Activated B cell treated with CpG ODN at 0.5 μM for 24 hours (primary cell): ENCODE measurements at places on chromosomes 16 and 17.

DNA sequence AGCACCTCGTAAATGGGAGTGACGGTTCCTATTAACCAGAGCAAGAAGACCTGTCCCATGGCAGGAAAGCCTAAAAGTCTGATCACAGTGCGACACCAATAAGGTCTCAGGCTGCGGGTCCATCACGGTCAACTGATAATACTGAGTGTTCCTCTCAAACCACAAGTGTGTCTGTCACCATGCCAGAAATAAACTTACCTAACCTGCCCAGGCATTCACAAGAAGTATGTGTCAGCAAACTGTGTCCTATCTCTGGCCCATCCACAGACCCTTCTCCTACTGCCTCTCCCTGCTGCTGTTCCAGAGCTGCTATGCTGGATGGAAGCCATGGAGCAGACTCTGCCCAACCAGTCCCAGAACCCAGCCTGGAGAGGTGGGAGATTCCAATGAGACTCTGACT is 73.5 kb downstream of the ZNF423 start:
- no peaks in the 10 kb centered on the region for H3K4me1 ChIP-seq
- H3K27ac ChIP-seq, result no peak overlapping the region
- H3K27me3 ChIP-seq, result no peaks in the 10 kb centered on the region
- no peaks in the 10 kb centered on the region for H3K36me3 ChIP-seq

GRCh38 chr17:35726127-35726952 is 5.1 kb upstream of the RASL10B start:
- H3K36me3 ChIP-seq, result peaks cover 54% of the 10 kb centered on the region
- no peak overlapping the region for H3K4me3 ChIP-seq
- H3K27ac ChIP-seq, result no peak overlapping the region
- peaks cover 11% of the 10 kb centered on the region for H3K4me1 ChIP-seq

GRCh38 chr17:13024526-13025257 is 6.9 kb upstream of the ELAC2 start:
- H3K4me3 ChIP-seq, result peak overlapping the region; percentile 11
- peak; percentile 59 for DNase-seq
- H3K27ac ChIP-seq, result no peak overlapping the region
- H3K36me3 ChIP-seq, result no peaks in the 10 kb centered on the region
- H3K4me1 ChIP-seq, result peaks cover 7% of the 10 kb centered on the region

- no peak overlapping the region for H3K27ac ChIP-seq
- no peak for DNase-seq
- H3K27me3 ChIP-seq, result no peaks in the 10 kb centered on the region
- H3K4me3 ChIP-seq, result no peak overlapping the region
- H3K4me1 ChIP-seq, result no peaks in the 10 kb centered on the region
Measured at GRCh38 chr16:76669288-76669687, 392.1 kb downstream of the CNTNAP4 start.

- no peaks in the 10 kb centered on the region for H3K36me3 ChIP-seq
- peak; percentile 46 for DNase-seq
- H3K27ac ChIP-seq, result peak overlapping the region; percentile 97
Measured at GRCh38 chr17:16989230-16989952, 17.5 kb upstream of the TNFRSF13B start.

GRCh38 chr16:74249846-74250245 is 46.8 kb upstream of the PSMD7 start:
- H3K36me3 ChIP-seq, result no peaks in the 10 kb centered on the region
- DNase-seq, result no peak
- H3K4me1 ChIP-seq, result no peaks in the 10 kb centered on the region
- H3K27me3 ChIP-seq, result peaks cover 13% of the 10 kb centered on the region
- H3K27ac ChIP-seq, result no peak overlapping the region

DNA sequence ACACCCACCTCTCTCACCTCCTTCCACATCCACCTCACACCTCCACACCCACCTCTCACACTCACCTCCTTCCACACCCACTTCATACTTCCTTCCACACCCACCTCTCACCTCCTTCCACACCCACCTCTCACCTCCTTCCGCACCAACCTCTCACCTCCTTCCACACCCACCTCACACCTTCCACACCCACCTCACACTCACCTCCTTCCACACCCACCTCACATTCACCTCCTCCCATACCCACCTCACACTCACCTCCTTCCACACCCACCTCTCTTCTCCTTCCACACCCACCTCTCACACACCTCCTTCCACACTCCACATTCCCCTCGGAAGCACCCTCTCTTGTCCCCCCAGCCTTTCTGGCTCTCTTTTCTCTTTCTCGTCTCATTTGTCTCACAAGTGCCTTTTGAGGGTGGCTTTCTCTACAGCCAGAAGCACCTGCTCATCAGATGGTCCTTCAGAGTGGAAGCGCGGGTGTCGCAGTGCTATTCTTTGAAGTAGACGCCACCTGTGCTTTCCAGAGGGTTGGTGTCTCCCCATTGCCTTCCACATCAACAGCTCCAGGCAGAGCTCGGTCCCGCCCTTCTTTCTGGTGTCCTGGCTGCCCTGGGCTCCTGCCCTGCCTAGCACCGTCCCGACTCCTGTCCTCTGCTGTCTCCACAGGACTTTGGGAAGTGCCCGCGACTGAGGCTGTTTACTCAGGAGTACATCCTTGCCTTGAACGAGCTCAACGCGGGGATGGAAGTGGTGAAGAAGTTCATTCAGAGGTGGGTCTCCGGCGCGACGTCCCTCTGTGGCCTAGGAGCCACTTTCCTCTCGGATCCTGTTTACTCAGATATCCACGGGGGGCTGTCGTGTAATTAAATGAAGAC is 109.4 kb upstream of the PLCG2 start:
- DNase-seq, result no peak
- H3K4me3 ChIP-seq, result no peak overlapping the region
- no peaks in the 10 kb centered on the region for H3K27me3 ChIP-seq
- H3K4me1 ChIP-seq, result no peaks in the 10 kb centered on the region
- H3K36me3 ChIP-seq, result peaks cover 70% of the 10 kb centered on the region
- no peak overlapping the region for H3K27ac ChIP-seq

DNA sequence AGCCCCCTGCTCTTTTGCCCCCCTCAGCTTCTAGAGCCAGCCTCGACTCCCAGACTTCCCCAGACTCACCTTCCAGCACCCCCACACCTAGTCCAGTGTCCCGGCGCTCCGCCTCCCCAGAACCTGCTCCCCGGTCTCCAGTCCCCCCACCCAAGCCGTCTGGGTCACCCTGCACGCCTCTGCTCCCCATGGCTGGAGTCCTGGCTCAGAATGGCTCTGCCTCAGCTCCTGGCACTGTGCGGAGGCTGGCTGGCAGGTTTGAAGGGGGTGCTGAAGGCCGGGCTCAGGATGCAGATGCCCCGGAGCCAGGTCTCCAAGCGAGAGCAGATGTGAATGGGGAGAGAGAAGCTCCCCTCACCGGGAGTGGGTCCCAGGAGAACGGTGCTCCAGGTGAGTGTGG is 2.2 kb downstream of the ARHGEF15 start:
- H3K36me3 ChIP-seq, result no peaks in the 10 kb centered on the region
- no peak for DNase-seq
- H3K4me3 ChIP-seq, result no peak overlapping the region
- peaks cover 37% of the 10 kb centered on the region for H3K27me3 ChIP-seq
- no peaks in the 10 kb centered on the region for H3K4me1 ChIP-seq
- H3K27ac ChIP-seq, result no peak overlapping the region

DNA sequence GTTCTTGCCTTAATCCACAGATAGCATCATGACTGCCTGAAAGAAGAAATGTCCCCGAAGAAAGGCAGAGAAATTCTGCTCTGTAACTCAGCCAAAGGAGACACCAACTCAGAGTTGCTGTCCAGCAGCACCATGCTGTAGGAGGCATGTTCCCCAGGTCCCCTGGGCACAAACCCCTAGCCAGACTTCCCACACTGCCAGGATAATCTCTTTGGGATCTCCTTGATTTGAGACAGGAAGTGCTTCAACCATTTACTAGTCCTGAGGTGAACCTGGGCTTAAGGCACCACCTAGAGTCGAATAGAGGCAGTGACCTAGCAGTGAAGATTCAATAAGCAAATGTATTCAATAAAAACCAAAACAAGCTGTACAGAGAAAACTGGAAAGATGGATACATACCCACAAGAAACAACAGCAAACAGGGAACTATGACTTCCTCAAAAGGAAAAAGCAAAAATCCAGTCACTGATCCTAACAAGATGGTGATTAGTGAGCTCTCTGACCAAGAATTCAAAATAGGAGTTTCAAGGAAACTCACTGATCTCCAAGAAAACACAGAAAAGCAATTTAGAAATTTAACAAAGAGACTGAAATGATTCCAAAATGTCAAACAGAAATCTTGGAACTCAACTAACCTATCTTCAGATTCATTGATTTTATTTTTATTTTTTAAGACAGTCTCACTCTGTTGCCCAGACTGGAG is 5.7 kb downstream of the OR4D2 start:
- no peaks in the 10 kb centered on the region for H3K4me1 ChIP-seq
- DNase-seq, result no peak
- no peaks in the 10 kb centered on the region for H3K36me3 ChIP-seq
- H3K27ac ChIP-seq, result no peak overlapping the region
- H3K27me3 ChIP-seq, result peaks cover 42% of the 10 kb centered on the region

DNA sequence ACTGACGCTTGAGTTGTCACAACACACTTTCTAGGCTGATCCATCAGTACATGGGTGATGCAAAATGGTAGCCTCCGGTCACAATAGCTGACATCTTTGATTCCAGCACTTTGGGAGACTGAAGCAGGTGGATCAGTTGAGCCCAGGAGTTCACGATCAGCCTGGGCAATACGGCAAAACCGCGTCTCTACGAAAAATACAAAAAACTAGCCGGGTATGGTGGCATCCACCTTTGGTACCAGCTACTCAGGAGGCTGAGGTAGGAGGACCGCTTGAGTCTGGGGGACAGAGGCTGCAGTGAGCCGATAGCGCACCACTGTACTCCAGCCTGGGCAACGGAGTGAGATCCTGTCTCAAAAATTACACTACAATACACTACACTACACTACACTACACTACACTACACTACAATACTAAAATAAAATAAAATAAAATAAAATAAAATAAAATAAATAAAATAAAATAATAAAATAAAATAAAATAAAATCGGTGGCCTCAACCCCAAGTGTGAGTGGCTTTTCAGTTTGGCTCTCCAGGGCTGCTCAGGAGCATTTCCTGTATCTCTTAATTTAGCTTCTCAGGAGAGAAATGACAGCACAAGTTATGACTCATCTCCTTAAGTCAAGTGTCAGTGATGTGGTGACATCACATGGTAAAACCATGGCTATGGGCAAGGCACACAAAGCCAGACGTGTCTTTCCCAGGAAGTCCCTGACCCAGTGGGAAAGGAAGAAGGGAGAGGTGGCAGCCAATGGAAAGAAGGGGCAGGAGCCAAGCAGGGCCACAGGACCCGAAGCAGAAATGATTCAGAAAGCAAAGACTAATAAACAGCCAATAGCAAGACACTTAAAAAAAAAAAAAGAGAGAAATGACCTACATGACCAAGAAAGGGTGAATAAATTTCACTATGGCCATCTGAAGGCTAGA is 75.3 kb upstream of the TBC1D3K start:
- no peak for DNase-seq
- H3K27ac ChIP-seq, result peak overlapping the region; percentile 38
- no peak overlapping the region for H3K4me3 ChIP-seq
- peaks cover 1% of the 10 kb centered on the region for H3K27me3 ChIP-seq
- peaks cover 27% of the 10 kb centered on the region for H3K4me1 ChIP-seq

DNA sequence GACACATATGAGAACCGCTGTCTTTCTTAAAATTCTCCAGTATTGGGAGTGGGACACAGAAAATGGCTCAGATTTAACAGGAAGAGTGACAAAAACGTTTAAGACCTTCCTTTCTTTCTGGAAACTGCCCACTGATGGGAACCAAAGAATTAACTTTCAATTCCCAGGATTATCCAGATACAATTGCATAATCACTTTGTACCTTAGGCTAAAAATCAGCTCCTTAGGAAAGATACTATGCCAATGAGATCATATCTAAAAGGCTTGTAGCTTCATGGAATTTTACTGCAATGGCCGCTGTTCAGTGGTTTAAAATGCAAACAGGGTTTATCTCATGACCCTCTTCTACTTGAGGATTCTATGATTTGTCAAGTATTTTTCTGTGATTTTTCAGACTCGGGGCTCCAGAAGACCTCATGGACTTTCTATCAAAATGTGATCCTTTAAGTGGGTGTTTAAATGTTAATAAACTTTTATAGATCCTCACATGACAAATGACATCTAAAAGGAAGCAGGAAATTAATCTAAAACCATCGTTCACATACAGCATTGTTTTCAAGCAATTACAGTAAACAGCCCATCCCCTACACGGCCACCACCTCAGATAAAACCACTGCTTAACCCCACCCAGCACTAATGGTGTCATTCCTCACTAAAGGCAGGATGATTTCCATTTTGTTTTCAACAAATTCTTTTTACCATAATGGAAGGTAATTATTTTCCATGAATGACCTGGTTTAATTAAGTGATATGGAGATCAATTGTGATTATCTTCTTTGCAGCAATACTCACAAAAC is 31.6 kb upstream of the ERN1 start:
- DNase-seq, result no peak
- no peaks in the 10 kb centered on the region for H3K27me3 ChIP-seq
- H3K4me1 ChIP-seq, result no peaks in the 10 kb centered on the region
- H3K4me3 ChIP-seq, result no peak overlapping the region
- no peak overlapping the region for H3K27ac ChIP-seq

DNA sequence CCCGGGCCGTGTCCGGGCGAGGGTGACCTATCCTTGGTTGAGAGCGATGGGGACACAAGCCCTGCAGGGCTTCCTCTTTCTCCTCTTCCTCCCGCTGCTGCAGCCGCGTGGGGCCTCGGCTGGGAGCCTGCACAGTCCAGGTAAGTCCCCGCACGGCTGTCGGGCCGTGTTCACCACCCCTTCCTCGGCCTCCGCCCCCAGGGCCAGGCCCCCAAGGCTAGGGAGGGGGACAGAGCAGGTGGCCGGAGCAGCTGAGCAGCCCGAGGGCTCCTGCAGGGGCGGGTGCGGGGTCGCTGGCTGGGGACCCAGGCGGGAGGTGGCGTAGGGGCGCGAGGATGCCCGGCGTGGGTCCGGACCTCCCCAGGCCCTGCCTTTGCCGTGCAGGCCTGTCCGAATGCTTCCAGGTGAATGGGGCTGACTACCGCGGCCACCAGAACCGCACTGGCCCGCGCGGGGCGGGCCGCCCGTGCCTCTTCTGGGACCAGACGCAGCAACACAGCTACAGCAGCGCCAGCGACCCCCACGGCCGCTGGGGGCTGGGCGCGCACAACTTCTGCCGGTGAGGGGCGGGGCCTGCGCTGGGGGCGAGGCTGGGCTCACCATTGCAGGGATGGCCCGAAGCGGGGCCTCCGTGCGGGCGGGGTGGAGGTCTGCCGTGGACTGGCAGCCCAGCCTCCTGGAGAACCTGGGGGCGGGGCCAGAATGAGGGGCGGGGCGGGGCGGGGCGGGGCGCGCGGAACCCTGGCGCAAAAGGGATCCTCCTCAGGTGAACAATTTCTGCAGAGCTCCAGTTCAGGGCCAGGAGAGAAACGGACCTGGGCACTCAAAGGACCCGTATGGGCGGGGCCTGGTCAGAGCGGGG is 631 bp downstream of the KREMEN2 start:
- DNase-seq, result peak; percentile 50
- H3K36me3 ChIP-seq, result no peaks in the 10 kb centered on the region
- H3K4me3 ChIP-seq, result peak overlapping the region; percentile 80
- H3K27ac ChIP-seq, result peak overlapping the region; percentile 41

DNA sequence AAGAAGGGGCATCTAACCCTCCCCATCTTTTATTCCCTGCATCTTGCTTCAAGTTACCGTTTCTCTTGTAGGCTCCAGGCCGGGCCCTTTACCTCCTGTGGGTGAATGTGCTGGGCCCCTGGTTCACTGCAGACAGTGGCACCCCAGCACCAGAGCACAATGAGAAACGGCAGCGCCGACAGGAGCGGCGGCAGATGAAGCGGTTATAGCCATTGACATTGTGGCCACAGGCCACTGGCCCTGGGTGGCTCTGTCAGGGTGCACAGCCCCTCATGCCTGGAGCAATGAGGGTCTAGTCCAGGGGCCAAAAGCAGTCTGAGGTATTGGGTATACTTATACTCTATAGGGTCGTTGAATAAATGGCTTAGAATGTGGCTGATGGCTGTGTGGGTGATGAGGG is 2.0 kb downstream of the TMEM208 start:
- DNase-seq, result no peak
- no peak overlapping the region for H3K27ac ChIP-seq
- H3K36me3 ChIP-seq, result peaks cover 58% of the 10 kb centered on the region
- peaks cover 27% of the 10 kb centered on the region for H3K4me1 ChIP-seq
